ENCODE measurements at places on chromosomes 16 and 17.

- no peak for DNase-seq
These were observed 1.4 kb downstream of the MMD start for GRCh38 chr17:55420067-55420775.

- DNase-seq, result no peak
These were observed 84.7 kb downstream of the PLCG2 start for GRCh38 chr16:81863630-81864352.

DNA sequence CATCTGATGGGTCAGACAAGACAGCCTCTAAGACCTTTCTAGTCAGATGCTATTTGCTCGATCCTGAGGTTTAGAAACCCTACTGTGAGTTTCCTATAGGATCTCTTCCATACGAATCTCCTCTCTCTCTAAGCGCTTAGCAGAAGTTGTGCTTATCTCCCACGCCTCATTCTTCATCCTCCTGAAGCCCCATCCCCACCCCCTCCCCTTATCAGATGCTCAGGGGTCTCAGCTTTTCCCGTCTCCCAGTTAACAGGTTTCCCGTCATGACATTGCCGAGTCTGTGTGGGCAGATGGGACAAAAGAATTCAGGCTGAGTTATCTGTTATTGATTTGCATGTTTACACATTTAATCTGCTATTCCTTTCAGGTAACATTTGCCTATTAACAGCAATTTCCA lies 99.0 kb upstream of the PIRT start:
- no peak for DNase-seq

GRCh38 chr16:57411362-57411976 lies 6.9 kb downstream of the CCL17 start:
- DNase-seq, result no peak

DNA sequence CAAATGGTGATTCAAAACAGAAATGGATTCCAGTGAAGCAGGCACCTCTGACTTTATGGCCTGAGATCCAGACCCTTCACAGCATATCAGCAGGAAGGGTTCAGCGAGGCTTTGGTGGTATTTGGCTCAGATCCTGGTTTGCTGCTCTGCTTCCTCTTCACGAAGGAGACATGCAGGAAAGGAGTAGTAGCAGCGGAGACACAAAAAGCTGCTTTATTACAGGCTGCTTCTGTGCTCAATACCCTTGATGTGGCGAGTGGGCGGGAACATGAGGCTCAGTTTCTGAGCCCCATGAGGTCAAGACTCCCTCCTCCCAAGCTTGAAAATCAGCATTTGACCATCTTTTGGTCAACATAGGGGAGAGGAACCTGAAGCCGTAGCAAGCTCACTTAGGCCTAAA lies 213.3 kb upstream of the AXIN2 start:
- no peak for DNase-seq

- DNase-seq, result no peak
These were observed 23.8 kb downstream of the COTL1 start for GRCh38 chr16:84593825-84594724.

DNA sequence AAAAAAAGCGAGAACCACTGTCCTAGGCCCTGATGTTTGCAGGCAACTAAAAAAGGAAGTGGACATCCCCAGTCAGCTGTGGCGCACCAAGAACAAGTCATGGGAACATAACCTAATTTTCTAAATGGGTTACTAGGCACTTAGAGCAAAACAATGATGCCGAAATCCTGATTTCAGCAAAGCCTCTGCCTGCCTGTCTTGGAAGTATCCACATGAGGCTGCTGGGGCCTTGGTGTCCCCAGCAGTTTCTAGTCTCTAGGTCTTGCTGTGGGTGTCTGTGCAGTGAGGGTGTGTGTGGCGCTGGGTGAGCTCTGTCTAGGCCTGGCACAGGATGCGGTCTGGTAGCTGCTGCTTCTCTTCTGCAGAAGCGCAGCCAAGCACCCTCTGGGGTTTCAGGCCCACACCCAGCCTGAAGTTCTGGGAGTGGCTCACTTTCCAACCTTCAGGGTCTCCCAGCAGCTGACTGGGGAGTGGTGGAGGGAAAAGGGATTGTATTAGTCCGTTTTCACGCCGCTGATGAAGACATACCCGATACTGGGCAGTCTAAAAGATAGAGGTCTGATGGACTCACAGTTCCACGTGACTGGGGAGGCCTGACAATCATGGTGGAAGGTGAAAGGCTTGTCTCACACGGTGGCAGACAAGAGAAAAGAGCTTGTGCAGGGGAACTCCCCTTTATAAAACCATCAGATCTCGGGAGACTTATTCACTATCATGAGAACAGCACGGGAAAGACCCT lies 21.1 kb downstream of the STH start:
- DNase-seq, result no peak

- DNase-seq, result peak; percentile 75
These were observed 358.8 kb upstream of the CDH5 start for GRCh38 chr16:66007717-66008116.

DNA sequence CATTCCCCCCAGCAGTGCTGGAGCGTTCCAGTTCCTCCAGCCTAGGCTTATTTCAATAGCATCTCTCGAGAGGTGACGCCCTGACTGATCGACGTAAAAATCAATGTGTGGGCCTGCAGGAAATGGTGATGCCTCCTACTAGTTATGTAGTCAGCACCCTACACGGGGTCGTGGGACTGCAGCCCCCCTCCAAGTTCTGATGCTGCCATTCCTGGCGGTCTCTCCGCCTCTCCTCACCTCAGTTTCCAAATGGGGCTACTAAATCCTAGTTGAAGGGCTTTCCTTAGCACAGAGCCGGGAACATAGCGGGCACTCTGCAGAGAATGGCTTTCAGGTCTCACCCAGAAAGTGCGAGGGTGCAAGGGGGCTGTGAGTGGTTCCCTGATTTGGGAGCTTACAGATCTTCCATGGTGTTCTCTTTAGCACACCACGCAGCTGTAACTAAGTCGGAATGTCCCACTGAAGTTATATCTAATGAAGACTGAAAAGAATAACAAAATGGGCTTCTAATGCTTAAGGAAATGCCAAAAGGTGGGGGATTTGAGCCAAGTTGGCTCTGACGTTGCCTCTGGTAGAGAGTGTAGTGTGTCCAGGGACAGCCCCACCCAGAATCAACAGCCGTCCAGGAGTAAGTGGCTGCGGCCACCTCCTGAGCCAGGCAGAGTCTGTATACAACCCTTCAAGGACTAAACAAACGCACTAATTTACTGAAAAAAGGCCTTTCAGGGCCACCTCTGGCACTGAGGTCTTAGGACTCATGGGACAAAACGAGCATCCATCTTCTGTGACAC lies 299.7 kb upstream of the FOXF1 start:
- DNase-seq, result no peak

DNA sequence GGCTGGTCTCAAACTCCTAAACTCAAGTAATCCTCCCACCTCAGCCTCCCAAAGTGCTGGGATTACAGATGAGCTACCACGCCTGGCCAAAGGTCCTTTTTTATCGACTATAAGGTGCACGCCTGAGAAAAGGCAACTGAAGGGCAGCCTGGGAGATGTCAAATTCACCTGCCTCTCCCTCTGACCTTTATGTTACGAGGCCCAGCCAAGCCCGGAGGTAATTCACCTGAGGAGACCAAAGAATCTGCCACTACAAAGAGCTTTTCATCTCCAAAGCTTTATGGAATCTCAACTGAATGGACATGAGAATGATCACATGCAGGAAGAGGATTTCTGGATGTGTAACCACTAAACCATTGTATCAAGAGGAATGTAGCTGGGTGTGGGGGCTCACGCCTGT lies 37.2 kb downstream of the LYRM1 start:
- DNase-seq, result no peak

DNA sequence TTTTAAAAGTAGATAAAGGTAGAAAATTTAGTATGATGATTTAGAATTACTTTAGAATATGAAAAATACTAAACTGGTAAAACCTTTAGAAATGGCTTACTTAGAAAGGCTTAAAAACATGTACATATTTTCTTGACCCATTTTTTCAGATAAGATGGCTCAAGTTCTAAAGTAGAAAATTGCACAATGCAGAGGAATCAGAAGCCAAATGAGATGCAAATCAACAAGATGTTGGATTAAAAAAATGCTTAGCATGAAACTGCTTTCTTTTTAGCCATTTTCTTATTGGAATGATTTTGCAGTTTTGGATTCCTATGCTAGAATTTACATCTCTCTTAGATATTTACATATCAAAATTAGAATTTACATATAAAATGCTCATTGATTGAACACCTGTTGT lies 1.5 kb upstream of the KRTAP3-1 start:
- no peak for DNase-seq

GRCh38 chr17:33664116-33664840 lies 371.2 kb upstream of the ASIC2 start:
- DNase-seq, result no peak

DNA sequence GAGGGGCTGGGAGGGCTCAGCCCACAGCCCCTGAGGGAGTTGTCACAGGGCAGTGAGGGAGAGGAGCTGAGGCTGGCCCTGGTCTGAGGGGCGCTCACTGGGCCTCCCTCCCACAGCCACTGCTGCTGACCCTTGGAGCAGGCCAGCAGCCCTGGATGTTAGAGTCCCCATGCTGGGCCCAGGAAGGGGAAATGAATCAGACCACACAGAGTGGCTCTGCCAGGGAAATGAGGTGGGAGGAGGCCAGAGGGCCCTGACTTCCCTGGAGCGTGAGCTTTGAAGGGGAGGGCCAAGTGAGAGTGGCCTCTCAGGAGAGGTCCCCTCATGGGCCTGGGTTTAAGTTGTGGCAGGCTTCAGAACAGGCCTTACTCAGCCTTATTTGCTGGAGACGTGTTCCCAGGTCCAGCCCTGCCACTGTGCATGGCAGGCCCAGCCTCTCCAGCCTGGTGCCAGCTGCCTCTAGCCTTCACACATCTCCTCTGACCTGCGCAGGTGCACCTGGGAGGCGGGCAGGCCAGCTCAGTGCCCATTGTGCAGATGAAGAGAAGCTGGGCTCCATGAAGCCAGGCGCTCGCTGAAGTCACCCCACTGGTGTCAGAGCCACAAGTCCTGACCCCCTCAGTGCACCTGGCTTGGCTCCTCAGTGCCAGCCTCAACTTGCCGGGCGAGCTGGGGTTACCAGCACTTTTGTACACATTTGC lies 15.4 kb downstream of the GPT2 start:
- DNase-seq, result no peak

DNA sequence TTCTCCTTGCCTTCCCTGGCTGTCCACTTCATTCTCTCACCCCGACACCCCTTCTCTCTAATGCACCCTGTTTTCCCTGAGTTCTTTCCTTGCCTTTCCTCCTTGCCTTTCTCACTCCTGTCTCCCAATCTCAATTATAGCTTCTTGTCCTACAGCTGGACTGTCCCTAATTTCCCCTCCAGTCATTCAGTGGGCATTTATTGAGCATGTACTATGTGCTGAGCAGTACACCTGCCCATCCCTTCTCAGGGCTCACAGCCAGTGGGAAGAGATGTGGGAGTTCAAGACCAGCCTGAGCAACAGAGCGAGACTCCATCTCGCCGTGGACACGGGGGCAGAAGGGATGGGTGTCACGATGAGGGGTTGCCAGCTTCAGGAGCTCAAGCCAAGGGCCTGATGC lies 5.8 kb downstream of the ATP2A1 start:
- DNase-seq, result no peak

DNA sequence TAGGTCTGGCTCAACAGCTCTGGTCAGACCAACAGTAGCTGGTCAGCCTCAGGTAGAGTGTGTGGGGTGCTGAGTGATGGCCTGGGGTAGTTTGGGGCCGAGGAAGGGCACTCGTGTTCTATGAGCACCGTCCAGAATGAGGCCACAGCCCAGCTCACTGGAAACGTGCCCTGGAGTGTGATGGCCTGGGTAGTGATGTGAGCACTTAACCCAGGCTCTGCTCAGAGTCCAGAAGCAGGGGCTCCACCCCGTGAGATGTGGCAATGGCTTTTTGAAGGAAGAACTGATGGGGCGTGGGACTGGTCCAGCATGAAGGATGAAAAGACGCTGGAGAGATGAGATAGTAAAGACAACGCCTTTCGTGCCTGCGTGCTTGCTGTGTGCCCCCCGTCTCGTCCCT lies 35.3 kb downstream of the NTN1 start:
- DNase-seq, result no peak

GRCh38 chr17:63232565-63233310 lies 213.4 kb downstream of the CYB561 start:
- DNase-seq, result no peak

GRCh38 chr16:30434852-30435251 lies 5.0 kb upstream of the DCTPP1 start:
- DNase-seq, result no peak

DNA sequence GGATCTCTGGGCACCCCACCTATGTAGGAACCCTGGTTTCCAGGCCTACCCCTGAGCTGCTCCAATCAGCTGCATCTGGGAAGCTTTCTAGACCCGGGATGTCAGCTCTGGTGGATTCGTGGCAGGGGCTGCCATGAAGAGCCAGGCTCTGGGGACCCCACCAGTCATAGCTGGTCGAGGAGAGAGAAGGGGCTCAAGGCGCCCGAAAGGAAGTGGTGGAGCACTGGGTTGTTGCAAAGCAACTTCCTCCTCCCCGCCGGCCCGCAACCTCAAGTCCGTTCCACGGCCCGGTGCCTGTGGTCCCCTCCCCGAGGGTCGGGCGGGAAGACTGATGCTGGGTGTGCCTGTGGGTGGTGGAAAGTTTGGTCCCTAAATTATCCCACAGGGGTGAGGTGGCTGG lies 10.2 kb downstream of the TBKBP1 start:
- no peak for DNase-seq

DNA sequence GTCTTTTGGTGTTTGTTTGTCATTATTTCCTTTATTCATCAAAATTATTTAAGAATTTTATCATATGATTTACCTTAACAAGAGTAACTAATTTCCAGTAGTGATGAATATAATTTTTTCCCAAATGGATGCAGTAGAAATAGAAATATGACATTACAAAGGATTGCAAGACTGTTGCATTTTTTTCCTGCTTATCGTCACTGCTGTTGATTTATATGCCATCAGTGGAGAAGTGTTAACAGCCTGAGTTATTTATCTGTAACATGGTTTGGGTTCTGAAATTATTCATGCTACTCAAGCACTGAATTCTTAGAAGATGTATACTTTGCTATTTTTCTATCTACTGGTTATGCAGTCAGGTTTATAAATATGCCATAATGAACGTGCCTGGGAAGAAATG lies 68.6 kb downstream of the TMEM100 start:
- no peak for DNase-seq

- no peak for DNase-seq
These were observed 429 bp downstream of the KIF1C start for GRCh38 chr17:4998027-4998731.

Data from astrocyte of the cerebellum (primary cell).